Lower lobe of right lung (tissue), 2 donors: ENCODE measurements at places on chromosomes 7 and 10. TPM values are rescaled to one million over a fixed set of nuclear protein-coding genes. Genes with fewer than 3 reads are reported as not detected.

DNA sequence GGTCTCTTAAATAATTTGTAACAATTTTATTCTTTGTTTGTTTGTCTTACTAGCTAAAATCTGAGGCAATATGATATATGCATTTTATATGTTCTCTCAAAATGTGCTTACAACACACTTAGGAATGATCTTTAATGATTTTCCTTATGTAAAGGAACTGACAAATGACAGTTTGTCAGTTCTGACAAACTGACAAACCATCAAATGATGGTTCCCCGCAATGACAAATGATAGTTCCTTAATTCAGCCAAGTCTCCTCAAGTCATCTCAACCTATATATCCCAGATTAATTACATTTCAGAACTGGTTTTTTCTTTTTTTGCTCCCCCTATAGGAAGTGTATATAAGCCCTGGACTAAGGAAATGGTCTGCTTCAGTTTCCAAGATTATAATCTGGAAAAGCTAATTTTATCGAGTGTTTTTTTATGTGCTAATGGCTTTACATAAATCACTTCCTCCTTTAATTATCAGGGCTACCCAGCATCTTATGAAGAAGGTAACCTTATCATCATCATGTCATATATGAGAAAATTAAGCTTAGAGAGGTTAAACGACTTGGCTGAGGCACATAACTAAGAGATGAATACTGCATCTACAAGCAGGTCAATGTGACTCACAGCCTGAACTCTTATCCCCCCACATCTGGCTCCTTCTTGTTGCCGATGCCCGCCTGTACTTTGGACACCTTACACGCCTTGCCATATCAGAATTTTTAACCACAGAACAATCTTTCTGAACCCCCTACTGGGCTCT is 75.1 kb downstream of the RELN start:
- H3K4me1 ChIP-seq = no peaks in the 10 kb centered on the region
- no peaks in the 10 kb centered on the region for H3K27me3 ChIP-seq
- H3K27ac ChIP-seq = no peak overlapping the region
- no peak overlapping the region for H3K4me3 ChIP-seq

DNA sequence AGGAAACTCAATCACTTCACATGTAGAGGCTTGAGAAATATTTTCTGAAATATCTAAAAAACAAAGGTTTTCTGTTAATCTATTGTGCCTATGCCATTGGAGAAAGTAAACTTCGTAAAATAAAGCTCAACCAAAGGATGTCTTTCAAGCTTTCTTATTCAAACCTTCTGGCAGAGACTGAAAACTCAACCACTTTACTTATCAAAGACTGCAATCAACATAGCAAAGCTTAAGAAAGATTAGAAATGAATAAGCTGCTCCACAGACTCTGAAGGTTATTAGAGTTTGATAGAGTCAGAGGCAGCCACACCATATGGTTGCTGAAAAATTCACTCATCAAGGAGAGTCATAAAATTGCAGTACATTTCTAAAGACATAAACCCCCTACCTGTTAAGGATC is 245.8 kb upstream of the MEOX2 start:
- H3K27ac ChIP-seq = no peak overlapping the region
- no peaks in the 10 kb centered on the region for H3K27me3 ChIP-seq
- H3K36me3 ChIP-seq = no peaks in the 10 kb centered on the region
- no peaks in the 10 kb centered on the region for H3K4me1 ChIP-seq
- no peak for DNase-seq

GRCh38 chr7:150829426-150829825 is 22.9 kb upstream of the AOC1 start:
- H3K27ac ChIP-seq = no peak overlapping the region
- no peaks in the 10 kb centered on the region for H3K36me3 ChIP-seq
- no peaks in the 10 kb centered on the region for H3K4me1 ChIP-seq
- no peak for DNase-seq
- H3K4me3 ChIP-seq = no peak overlapping the region
- H3K27me3 ChIP-seq = no peaks in the 10 kb centered on the region

Gene UPK3B
- 16.6 TPM for total RNA-seq

Gene PRSS1
- total RNA-seq = not detected

DNA sequence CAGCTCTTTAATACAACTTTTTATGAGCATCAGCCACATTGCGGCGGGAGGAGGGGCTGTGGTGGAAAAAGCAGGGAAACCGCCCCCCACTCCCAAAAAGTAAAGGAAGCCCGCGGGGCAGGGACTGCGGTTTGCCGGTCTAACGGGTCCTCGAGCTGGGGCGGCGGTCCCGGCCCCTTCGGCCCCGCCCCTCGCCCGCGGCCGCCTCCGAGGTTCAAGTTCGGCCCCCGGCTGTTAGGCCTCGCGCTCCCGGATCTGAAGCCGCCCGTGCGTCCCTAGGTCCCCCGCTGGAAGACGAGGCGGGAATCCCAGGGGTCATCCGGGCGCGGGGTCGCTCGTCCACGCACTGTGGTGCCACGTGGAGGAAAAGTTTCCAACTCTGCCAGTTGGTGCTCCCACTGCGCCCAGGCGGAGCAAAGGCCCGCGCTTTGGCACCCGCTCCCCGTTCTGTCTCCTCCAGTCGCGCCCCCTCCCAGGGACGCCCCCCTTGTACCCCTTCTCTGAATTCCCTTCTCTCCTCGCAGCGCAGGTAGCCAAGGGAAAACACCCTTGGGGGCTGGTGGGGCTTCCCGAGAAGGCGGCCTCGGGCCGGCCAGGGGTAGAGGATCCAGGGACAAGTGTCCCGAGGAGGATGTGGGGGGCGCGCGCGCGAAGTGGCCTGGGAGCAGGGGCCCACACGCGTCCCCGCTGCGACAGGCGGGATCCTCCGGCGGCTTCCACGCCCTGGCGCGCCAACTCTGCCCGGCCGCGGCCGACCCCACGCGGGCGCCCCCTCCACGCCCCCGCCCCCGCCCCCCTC is 798 bp upstream of the AUTS2 start:
- H3K27ac ChIP-seq = peak overlapping the region; percentile 79
- H3K36me3 ChIP-seq = no peaks in the 10 kb centered on the region
- no peaks in the 10 kb centered on the region for H3K27me3 ChIP-seq
- DNase-seq = peak; percentile 64

- no peak overlapping the region for H3K27ac ChIP-seq
- H3K27me3 ChIP-seq = peaks cover 5% of the 10 kb centered on the region
- no peaks in the 10 kb centered on the region for H3K4me1 ChIP-seq
- no peaks in the 10 kb centered on the region for H3K36me3 ChIP-seq
Measured at GRCh38 chr10:101267290-101267680, 38.0 kb upstream of the LBX1 start.

DNA sequence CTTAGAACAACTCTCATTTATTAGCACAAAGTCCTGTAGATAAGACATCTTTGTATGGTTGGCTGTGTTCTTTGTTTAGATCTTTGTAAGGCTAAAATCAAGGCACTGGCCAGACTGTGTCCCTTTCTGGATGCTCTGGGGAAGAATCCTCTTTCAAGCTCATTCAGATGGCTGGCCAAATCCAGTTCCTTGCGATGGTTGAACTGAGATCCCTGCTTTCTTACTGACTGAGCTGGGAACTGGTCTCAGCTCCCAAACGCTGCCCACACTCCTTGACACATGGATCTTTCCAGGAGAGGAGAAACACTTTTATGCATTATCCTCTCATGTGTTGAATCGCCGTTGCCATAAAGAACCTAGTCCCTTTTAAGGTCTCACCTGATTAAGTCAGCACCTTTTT is 586.5 kb upstream of the IGFBP3 start:
- H3K27me3 ChIP-seq = no peaks in the 10 kb centered on the region
- no peak overlapping the region for H3K4me3 ChIP-seq
- no peak for DNase-seq

Gene PMS2
- 10.1 TPM for total RNA-seq

GRCh38 chr10:85510682-85511081 is 855.9 kb downstream of the GRID1 start:
- no peaks in the 10 kb centered on the region for H3K4me1 ChIP-seq
- no peak for DNase-seq
- H3K27ac ChIP-seq = no peak overlapping the region
- H3K4me3 ChIP-seq = no peak overlapping the region
- no peaks in the 10 kb centered on the region for H3K36me3 ChIP-seq

- no peak overlapping the region for H3K27ac ChIP-seq
- no peaks in the 10 kb centered on the region for H3K36me3 ChIP-seq
- DNase-seq = no peak
- H3K4me3 ChIP-seq = no peak overlapping the region
Measured at GRCh38 chr10:1394155-1394912, 338.1 kb downstream of the WDR37 start.

DNA sequence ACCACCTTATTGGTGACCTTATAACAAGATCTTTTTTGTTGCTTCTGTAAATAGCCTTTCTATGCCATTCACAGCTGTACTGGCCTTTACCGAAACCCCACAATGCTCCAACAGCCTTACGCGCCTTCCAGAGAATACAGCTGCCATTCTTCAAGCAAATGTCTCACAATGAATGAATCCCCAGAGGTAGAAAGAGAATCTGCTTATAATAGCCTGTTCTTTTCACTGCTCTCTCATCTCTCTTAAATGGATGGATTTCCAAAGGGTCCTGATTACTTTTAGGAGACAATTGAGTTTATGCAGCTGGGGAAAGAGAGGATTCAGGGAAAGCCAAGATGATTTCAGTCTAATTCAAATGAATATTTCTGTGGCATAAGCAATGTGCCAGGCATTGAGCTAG is 183.1 kb upstream of the PDE1C start:
- DNase-seq = no peak
- no peaks in the 10 kb centered on the region for H3K36me3 ChIP-seq

DNA sequence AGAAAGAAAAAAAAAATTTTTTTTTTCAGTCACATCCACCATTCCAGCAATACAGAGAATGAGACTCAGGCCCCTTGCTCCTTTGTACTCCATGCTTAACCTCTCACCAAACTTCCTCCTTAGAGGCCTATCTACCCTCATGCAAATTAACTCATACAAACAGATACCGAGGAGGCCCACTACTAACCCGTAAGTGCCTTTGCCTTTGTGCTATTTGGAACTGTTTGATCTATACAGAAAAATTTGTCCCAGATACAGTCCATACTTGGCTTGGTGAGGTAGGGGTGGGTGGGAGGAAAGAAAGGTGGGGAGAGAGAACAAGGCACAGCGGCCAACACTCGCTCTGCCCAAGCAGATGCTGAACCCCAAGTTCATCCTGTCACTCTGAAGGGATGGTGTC is 87.8 kb upstream of the DUSP5 start:
- H3K4me1 ChIP-seq = peaks cover 21% of the 10 kb centered on the region
- no peaks in the 10 kb centered on the region for H3K27me3 ChIP-seq
- no peaks in the 10 kb centered on the region for H3K36me3 ChIP-seq
- no peak overlapping the region for H3K27ac ChIP-seq
- DNase-seq = no peak
- no peak overlapping the region for H3K4me3 ChIP-seq

Gene MNX1
- total RNA-seq = 0.74 TPM
